ENCODE measurements at places on chromosomes 4 and X.

GRCh38 chr4:138959097-138959815 lies 56.3 kb upstream of the NOCT start:
- no peak for DNase-seq

- peak; percentile 10 for DNase-seq
These were observed 136.6 kb downstream of the NWD2 start for GRCh38 chr4:37381040-37381668.

- peak; percentile 20 for DNase-seq
These were observed 53.8 kb upstream of the LNX1 start for GRCh38 chr4:53645108-53645507.

DNA sequence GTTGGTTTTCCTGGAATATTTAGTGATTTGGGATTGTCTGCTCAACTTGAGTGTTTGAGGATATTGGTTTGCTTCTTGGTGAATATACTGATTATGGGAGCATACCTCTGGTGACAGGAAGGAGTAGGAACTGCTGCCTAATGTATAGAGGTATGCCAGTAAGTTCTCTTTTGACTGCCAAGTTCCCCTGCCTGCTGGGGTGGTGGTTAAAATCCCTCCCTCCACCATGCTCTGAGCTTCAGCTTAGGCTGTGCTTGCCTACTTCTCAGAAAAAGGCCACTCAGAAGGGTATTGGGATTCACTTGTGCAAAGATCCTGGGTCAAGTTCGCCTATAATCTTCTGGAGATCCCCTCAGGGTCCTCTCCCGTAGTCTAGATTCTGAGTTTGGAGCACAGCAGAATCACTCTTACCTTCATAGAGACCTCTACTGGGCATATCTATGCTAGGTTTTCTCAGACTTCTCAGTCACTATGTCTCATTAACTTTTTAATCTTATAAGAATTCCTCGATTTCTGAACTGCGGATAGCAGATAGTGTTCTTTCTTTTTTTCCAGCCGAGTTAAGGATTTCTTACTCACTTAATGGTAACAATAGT lies 44.7 kb upstream of the DCK start:
- no peak for DNase-seq

DNA sequence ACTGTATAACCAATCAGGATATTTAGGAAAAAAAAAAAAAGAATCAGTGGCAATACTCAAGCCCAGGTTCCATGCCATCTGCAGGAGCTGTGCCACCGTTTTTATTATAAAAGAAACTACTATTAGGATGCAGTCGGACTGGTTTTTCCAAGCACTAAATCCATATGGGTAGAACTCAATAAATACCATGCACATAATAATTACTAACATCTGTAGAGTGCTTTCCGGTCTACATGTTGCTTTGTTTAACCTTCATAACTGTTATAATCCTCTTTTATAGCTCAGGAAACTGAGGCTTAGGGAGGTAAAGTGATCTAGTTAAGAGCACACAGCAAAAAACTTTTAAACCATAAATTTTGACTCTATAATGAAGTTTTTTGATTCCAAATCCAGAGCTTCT lies 24.0 kb downstream of the ARSJ start:
- DNase-seq, result peak; percentile 34

GRCh38 chr4:48321312-48321711 lies 20.0 kb upstream of the SLAIN2 start:
- peak; percentile 13 for DNase-seq

- peak; percentile 12 for DNase-seq
These were observed 10.7 kb upstream of the PDHA1 start for GRCh38 chrX:19332983-19333382.

DNA sequence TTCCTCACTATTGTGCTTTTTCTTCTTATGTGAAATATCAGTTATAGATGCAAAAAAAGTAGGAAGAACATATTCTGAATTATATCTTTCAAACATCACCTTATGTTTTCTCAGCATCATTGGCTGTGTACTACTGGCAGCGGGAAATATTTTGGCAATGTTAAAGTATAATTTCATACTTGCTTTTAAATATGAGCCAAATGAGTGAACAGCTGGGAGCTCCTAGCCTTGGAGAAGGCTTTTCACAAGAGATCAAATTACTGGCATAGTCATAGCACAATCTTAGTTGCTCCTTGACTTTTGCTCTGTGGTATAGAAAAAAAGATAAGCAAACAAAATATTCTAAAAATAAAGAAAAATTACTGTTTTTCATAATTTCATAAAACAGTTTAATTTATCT lies 1575.8 kb upstream of the PABPC4L start:
- DNase-seq, result peak; percentile 6

DNA sequence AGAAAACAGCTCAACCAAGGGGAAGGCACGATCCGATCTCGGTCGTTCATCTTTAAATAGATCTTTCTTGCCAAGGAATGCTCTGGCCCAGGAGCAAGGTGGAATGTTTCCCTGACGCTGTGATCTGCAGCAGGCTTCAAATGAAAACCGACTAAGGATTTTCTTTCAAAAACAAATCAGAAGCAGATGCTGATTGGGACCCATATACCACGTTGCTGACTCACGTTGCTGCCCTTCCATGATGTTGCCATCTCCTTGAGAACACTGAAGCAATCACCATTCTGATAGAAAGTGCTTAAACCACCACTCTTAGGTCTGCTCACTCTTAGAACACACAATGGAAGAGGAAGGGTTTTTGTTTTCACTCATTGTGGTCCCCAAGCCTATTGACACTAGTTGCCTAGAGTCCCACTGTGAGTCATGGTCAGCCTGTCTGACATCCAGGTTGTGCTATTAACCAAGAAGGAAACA lies 26.1 kb downstream of the LAMTOR3 start:
- peak; percentile 50 for DNase-seq

DNA sequence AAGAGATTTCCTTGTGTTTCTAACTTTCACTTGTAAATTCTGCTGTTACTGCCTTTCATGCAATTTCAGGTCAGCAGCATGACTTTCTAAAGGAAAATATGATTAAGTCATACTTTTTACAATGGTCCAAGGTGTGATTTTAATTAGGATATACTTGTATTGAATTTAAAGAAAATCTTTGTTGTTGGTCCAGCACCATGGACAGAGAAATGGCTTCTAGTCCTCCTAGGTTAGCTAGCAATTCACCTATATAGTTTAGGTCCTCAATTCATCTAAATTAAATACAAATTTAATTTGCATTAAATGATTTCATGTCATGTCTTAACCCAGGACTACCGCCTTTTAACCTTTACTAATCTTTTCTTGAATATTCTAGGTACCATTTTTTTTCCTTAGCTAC lies 304.9 kb upstream of the RPS6KA3 start:
- no peak for DNase-seq

- DNase-seq, result no peak
These were observed 112.5 kb upstream of the FRG1 start for GRCh38 chr4:189828081-189828697.

DNA sequence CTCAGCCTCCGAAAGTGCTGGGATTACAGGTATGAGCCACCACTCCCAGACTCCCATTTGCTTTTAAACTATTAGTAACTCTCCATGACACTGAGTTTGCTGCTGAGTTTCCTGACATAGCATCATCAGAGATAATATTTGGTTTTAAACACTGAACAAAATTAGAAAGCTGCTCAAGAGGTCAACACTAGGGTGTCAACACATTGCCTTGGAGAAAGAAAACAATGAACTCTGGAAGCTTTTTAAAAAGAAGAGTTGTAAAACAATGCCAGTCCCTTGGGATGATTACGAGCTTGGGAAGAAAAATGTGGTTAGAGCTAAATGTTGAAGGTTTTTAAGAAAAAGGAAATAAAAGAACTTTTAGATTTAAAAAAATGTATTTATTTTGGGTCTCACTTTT lies 264.8 kb downstream of the CAMK2D start:
- DNase-seq, result no peak

- DNase-seq, result no peak
These were observed 61.2 kb downstream of the METTL14 start for GRCh38 chr4:118746251-118746919.

DNA sequence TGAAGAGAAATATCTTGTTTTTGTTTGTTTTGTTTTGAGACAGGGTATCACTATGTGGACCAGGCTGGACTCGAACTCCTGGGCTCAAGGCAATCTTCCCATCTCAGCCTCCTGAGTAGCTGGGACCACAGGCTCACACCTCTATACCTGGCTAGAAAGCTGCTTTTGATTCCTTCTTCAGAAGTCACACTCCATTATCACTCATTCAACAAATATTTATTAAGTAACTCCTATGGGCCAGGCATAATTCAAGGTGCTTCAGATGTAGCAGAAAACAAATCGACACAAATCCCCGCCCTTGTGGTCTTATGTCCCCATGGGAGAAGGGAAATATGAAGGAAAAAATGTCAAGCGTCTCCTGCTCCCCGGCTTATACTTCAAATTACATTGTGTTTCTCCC lies 72.6 kb upstream of the DHX15 start:
- DNase-seq, result no peak

DNA sequence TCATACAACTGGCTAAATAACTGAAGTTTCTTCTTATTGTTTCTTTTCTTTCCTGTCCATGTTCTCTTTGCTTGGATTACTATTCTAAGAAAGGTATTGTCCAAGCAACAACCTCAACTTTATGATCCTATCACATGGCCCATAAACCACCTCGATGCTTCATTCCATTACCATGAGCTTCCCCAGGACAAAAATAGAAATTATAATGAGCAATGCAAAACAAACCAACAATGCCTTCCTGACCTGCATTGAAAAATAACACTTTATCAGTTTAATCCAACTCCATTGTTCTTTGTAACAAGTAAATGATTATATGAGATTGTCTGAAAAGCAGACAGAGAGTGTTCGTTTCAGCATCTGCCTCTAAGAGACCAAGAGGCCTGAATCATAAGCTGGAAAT lies 148.8 kb downstream of the HS6ST2 start:
- DNase-seq, result no peak

GRCh38 chrX:10482261-10482660 lies 138.1 kb downstream of the MID1 start:
- no peak for DNase-seq

- peak; percentile 94 for DNase-seq
These were observed 759 bp upstream of the TBC1D1 start for GRCh38 chr4:37889849-37890800.

GRCh38 chr4:156346959-156347385 lies 393.3 kb upstream of the CTSO start:
- DNase-seq, result no peak

- DNase-seq, result peak; percentile 2
These were observed 41.2 kb downstream of the SH3RF1 start for GRCh38 chr4:169229571-169230028.

DNA sequence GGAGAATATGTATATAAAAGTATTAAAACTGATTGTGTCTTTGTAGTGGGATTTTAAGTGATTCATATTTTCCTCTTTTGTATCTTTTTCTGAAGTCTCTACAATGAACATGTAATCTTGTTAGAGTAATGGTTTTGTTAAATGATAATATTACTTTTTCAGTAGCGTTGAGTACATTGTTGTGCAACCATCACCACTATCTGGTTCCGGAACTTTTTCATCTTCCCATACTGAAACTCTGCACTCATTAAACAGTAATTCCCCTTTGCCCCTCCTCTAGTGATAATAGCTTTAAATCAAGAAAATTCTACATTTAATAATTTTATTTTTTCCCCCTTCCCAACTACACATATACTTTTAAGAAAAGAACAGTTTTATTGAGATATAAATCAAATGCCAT lies 23.3 kb downstream of the SHROOM3 start:
- DNase-seq, result no peak

- DNase-seq, result peak; percentile 84
These were observed 1.9 kb downstream of the GASK1B start for GRCh38 chr4:158170691-158171561.

- DNase-seq, result no peak
These were observed 30.6 kb upstream of the SORCS2 start for GRCh38 chr4:7161721-7162214.

- no peak for DNase-seq
These were observed 199.4 kb upstream of the CENPE start for GRCh38 chr4:103397541-103397940.

DNA sequence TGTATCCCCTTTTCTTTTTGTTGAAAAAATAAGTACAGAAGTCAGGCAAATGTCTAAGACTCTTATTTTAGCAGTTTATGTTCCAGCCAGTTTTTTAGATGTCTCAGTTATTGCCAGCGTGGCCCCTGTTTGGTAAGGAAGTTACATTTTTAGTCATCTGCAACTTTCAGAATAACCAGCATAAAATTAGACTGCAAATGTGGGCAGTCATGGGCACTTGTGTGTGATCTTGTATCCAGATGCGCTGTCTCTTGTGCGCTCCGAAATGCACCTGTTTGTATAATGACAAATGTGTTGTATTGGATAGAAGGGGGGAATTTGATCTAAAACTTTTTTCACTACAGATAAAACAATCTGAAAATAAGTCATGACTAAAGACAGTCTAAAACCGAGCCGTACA lies 44.3 kb upstream of the CLCN4 start:
- DNase-seq, result no peak

DNA sequence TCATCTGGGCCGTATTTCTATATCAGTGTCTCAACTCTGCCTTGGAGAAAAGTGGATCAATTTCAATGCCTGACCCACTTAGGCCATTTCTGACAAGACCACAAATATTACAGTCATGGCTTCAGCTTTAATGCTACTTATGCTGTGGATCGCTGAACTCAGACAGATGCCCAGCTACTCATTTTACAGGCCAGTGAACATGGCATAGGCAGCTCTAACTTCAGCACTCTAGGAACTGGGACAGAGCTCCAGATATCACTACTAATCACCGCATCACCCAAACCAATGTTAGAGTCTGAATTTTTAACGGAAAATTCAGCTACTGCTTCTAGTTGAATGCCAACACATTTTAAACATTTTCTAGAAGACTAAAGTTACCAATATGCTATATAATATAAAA lies 809.6 kb upstream of the FRG1 start:
- no peak for DNase-seq

GRCh38 chr4:8350841-8351461 lies 81.4 kb downstream of the HTRA3 start:
- no peak for DNase-seq

- DNase-seq, result no peak
These were observed 26.2 kb upstream of the GPR78 start for GRCh38 chr4:8553991-8554405.

DNA sequence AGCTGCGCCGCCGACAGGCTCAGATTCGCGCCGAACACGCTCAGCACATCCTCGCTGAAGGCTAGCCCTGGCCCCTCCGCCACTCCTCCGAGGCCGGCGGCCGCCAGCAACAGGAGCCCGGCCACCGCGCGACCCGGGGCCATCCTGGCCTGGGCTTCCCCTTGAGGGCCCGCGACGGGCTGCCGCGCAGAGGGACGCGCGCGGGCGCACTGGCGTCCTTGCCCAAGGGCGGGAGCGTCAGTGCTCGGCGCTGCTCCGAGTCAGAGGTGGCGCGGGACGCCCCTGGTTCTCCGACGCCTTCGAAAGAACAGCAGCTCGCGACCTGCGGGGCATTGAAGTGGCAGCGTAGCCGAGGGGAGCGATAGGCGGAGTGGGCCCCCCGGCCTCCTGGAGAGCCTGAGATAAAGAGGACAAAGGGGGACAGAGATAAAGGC lies 745 bp downstream of the SLC39A8 start:
- DNase-seq, result peak; percentile 90

- DNase-seq, result no peak
These were observed 14.9 kb upstream of the FAM9B start for GRCh38 chrX:9048801-9049200.

DNA sequence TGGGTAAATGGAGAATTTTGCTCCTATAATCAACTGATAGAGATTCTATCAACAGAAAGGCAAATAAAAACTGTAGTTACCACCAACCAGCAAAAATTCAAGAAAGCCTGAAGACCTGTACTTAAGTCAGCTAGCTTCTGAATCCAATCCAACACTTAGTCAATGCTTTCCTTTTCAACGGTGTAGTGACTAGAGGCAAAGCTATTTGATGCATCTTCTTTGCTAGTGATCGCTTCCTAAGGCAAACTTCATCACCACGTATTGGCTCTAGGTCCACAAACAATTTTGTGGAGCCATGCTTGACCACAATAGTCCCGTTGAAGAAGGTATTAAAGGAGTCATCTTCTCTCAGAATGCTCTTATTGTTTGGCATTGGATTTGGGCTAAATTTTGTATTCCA lies 25.0 kb upstream of the UBA6 start:
- no peak for DNase-seq

Measured in DMS53 (cell line).